ENCODE measurements at places on chromosomes 12 and 14.
A peak's percentile ranks its signal among the peaks of the same experiment; 100 is the strongest.

DNA sequence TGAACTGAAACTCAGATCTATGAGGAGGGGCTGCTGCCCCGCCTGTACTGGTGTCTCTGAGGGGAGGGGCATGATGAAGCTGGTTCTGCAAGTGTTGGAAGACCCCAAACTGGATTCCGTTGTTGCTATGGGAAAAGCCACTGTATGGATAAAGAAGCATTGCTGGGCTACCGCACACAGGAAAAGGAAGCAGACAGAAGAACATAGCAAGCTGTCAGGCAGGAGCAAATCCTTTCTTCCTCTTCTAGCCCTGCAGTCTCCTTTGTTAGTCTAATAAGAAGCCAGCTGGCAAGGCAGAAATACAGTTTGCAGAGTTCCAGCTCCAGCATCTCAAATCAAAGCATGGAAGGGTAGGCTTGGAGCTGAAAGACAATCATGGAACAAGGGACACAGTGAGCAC lies 26.3 kb upstream of the NR1H4 start:
- no peaks in the 10 kb centered on the region for H3K4me1 ChIP-seq
- no peaks in the 10 kb centered on the region for H3K36me3 ChIP-seq
- H3K27me3 ChIP-seq: peaks cover 66% of the 10 kb centered on the region
- no peak overlapping the region for H3K4me3 ChIP-seq

DNA sequence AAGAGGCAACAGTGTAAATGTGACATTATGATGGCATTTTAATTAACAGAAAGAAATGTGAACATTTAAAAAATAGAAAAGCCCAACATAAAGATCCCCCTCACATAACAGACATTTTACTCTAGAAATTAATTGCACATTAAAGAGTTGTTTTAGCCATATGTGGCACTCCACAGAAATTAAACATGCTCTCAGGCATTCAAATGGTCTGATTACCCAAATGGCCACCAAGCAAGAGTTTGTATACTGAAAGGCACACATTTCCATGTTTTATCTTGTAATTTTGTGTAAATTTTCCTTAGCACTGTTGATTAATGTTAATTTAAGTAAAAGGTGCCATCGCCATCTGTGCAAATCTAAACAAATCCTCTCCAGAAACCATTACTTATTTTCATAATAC lies 43.5 kb downstream of the GTF2A1 start:
- DNase-seq: no peak
- no peaks in the 10 kb centered on the region for H3K36me3 ChIP-seq
- peaks cover 12% of the 10 kb centered on the region for H3K4me1 ChIP-seq
- H3K4me3 ChIP-seq: no peak overlapping the region

DNA sequence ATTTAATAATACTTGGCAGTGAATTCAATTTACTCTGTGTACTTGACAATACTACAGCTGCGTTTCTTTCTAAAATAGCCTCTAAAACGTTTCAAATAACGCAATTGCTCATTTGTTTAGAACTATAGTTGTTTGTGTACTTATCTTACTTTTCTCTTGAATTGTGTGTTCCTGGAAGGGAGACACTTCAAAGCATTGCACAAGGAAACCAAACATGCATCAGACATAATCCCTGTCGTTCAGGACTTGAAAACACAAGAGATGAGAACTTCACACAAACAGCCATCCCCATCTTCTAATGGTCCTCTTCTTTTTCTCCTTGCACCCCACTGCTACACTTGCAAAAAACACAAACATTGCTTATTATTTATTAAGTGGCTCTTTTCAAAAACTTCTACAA lies 38.5 kb downstream of the PTGER2 start:
- no peaks in the 10 kb centered on the region for H3K27me3 ChIP-seq
- no peaks in the 10 kb centered on the region for H3K36me3 ChIP-seq
- no peak for DNase-seq
- no peak overlapping the region for H3K4me3 ChIP-seq
- no peak overlapping the region for H3K27ac ChIP-seq

DNA sequence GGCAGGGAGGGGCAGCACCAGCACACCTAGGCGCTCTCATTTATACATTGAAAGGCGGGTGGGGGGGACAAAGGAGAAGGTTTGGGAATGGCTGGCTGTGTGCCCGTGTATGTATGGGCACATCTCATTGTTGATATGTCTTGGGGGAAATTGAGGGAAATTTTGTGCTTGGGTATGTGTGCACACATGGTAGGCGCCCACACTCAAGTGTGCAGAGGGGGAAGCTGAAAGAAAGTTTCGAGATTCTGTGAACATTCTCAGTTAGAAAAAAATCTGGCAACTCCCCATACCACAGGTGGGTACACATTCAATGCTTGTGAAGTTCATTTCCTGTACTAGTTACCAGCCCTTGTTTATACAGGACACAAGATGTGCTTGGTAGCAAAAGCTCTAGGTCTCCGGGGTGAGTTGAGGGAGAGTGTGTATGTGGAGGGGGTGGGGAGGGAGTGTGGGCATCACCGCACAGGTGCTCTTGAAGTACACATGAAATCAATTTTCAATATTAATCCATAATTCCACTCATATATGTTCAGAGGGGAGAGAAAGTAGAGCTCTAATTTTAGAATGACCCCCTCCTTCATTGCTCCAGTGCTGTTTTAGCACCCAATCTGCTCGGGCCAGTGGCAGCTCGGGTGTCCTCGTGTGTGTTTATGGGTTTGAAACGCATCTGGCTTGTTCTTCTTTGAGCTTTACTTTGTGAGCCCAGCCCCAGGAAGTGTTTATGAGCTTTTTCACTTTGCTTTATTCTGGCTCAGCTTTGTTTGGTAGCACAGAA lies 286.0 kb downstream of the ZFP36L1 start:
- H3K4me1 ChIP-seq: peaks cover 20% of the 10 kb centered on the region
- peak overlapping the region; percentile 68 for H3K27ac ChIP-seq
- no peaks in the 10 kb centered on the region for H3K36me3 ChIP-seq
- H3K27me3 ChIP-seq: no peaks in the 10 kb centered on the region
- peak; percentile 91 for DNase-seq
- no peak overlapping the region for H3K4me3 ChIP-seq

- no peak overlapping the region for H3K4me3 ChIP-seq
- no peaks in the 10 kb centered on the region for H3K4me1 ChIP-seq
- DNase-seq: no peak
- H3K27me3 ChIP-seq: no peaks in the 10 kb centered on the region
- H3K36me3 ChIP-seq: 0 out of 2 replicates have a peak, but pooled peaks cover 6% of the 10 kb centered on the region
Observed at GRCh38 chr14:37289688-37290087, 92.0 kb downstream of the MIPOL1 start.

- no peaks in the 10 kb centered on the region for H3K27me3 ChIP-seq
- no peaks in the 10 kb centered on the region for H3K36me3 ChIP-seq
- no peak overlapping the region for H3K4me3 ChIP-seq
- peaks cover 13% of the 10 kb centered on the region for H3K4me1 ChIP-seq
- peak; percentile 21 for DNase-seq
- H3K27ac ChIP-seq: no peak overlapping the region
Observed at GRCh38 chr12:58640314-58640713, 280.0 kb downstream of the LRIG3 start.

- no peaks in the 10 kb centered on the region for H3K27me3 ChIP-seq
- H3K4me3 ChIP-seq: no peak overlapping the region
- DNase-seq: no peak
- no peaks in the 10 kb centered on the region for H3K36me3 ChIP-seq
Observed at GRCh38 chr14:65198346-65198745, 96.0 kb upstream of the MAX start.

- H3K27me3 ChIP-seq: no peaks in the 10 kb centered on the region
- no peaks in the 10 kb centered on the region for H3K4me1 ChIP-seq
- H3K36me3 ChIP-seq: no peaks in the 10 kb centered on the region
- no peak overlapping the region for H3K27ac ChIP-seq
Observed at GRCh38 chr14:63745858-63746425, 18.1 kb upstream of the SGPP1 start.

DNA sequence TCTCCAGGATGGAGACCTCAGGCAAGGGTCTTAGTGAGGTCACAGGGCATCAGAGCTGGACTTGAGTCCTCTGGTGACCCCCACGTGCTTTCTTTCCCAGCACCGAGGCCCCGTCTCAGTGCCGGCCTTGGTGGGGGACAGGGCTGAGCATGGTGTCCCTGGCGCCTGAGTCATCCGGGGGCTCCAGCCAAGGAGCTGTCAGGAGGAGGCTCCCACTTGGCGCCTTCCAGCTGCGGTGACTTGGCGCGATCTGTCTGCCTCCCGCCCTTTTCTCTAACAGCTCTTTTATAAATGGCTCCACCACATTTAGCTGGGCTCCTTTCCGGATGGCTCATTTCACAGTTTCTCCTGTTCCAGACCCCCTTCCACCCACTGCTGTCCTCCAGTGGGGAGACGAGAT lies 60.4 kb downstream of the PRMT8 start:
- H3K4me1 ChIP-seq: no peaks in the 10 kb centered on the region
- H3K36me3 ChIP-seq: no peaks in the 10 kb centered on the region
- no peak overlapping the region for H3K4me3 ChIP-seq
- H3K27ac ChIP-seq: no peak overlapping the region
- no peak for DNase-seq

- DNase-seq: no peak
- peaks cover 62% of the 10 kb centered on the region for H3K4me1 ChIP-seq
- no peaks in the 10 kb centered on the region for H3K36me3 ChIP-seq
- H3K27ac ChIP-seq: no peak overlapping the region
- no peaks in the 10 kb centered on the region for H3K27me3 ChIP-seq
- no peak overlapping the region for H3K4me3 ChIP-seq
Observed at GRCh38 chr12:106110626-106111300, 28.0 kb downstream of the NUAK1 start.

DNA sequence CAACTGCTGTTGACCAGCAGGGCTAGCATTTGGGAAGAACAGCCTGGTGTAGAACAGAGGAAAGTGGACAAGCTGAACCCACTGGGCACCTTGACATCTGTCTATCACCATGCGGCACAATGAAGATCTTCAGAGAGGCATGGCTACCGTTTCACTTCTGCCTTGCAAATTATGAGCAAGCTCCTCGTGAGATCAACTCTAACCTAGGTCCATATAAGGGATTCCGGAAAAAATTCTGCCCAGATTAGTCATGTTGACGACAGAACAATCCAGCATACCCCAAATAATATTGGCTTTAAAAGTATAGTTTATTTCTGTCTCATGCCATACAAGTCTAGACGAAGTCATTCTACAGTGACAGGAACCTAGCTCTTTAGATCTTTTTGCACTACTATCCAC lies 91.6 kb upstream of the ATF7IP start:
- no peak overlapping the region for H3K4me3 ChIP-seq
- H3K27me3 ChIP-seq: no peaks in the 10 kb centered on the region
